ENCODE measurements at places on chromosomes 4 and X. TPM values are rescaled to one million over a fixed set of nuclear protein-coding genes. Genes with fewer than 3 reads are reported as not detected.

UGT2B15 gene
- not detected for total RNA-seq

EPGN gene
- total RNA-seq: 0.43 TPM

DDIT4L gene
- 1.1 TPM for total RNA-seq

DNA sequence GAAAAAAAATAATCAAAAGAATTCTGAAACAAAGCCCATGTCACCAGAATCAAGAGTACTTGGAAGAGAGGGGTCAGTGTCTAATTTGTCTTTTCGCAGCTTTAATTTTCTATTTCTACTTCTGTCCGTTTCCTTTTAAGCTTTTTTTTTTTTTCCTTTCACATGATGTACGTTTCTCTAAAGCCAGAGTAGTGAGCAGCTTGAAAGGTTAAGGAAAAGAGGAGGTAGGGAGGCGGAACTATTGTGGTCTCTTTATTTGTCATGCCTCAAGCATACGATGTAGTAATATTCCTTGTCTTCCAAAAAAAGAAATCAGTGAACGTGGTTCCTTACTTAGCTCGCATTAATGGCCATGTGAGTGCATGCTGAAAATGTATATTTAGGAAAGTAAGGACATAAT is 311.5 kb downstream of the TENM3 start:
- no peaks in the 10 kb centered on the region for H3K36me3 ChIP-seq
- no peaks in the 10 kb centered on the region for H3K4me1 ChIP-seq
- peaks cover 3% of the 10 kb centered on the region for H3K27me3 ChIP-seq
- no peak for DNase-seq
- no peak overlapping the region for H3K27ac ChIP-seq

DNA sequence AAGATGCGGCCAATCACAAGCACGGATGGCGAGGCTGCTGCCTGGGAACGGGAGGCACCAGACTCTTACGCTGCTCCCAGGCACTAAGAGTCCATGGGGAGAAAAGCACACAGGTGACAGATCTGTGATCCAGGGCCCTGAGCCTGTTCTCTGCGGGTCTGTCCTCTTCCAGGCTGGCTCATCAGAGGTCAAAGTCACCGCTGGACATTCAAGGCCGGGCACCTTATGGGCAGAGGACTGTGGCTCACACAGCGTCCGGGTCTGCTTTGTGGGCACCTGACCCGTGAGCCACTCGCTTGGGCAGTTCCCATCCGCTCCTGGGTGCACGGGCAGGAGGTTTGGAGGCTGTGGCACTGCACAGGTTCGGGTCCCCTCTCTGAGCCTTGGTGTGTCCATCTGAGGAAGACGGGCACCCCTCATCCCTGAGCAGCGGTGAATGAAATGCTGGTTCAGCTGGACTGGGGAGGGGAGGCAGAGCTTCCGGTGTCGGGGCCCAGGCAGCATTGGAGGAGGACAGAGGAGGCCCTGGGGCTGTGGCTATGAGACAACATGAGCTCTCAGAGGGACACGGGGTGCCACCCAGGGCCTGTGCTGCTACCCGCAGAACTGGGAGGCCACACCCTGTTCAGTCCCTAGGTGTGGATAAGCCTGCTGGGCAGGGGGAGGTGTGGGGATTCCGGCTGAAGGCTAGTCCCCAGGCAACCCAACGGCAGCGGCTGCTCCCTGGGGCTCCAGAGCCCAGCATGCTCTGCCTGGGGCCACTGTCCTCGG is 61.2 kb upstream of the AFAP1 start:
- no peaks in the 10 kb centered on the region for H3K36me3 ChIP-seq
- H3K27me3 ChIP-seq: no peaks in the 10 kb centered on the region
- H3K4me1 ChIP-seq: no peaks in the 10 kb centered on the region
- no peak overlapping the region for H3K4me3 ChIP-seq
- no peak overlapping the region for H3K27ac ChIP-seq
- no peak for DNase-seq

- peaks cover 19% of the 10 kb centered on the region for H3K27me3 ChIP-seq
- H3K4me3 ChIP-seq: no peak overlapping the region
- H3K36me3 ChIP-seq: no peaks in the 10 kb centered on the region
Observed at GRCh38 chr4:183989931-183990330, 84.8 kb downstream of the STOX2 start.

DNA sequence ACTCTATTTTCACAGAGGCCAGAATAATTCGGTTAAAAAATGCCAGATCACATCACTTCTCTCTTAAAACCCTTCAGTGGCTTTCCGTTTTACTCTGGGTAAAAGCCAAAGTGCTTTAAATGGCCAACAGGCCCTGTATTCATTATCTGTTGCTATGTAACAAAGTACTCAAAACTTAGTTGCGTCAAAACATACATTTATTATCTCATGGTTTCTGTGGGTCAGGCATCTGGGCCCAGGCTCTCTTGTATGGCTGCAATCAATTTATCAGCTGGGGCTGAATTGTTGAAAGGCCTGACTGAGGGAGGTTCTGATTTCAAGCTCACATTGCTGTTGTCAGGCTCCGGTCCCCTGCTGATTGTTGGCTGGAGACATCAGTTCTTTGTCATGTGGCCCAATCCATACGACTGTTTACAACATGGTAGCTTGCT is 72.7 kb upstream of the H2AZ1 start:
- no peak for DNase-seq
- no peak overlapping the region for H3K4me3 ChIP-seq
- no peaks in the 10 kb centered on the region for H3K4me1 ChIP-seq
- no peak overlapping the region for H3K27ac ChIP-seq
- peaks cover 3% of the 10 kb centered on the region for H3K27me3 ChIP-seq

DNA sequence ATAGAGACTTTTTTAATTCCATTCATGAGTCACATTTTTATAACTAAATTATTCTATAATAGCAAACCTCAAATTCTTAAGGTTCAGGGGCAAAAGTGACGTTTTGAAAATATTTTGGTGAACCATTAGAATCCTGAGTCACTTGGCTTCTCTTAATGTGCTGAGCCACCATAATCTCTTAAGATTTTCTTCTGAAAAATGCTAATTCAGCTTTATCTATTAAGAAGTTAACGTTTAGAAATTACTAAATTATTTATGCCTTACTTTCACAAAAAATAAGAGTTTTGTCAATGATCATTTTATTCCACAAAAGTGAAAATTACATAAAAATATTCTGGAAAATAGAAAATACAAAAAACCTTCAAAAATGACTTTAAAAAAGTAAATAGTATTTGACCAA is 72.5 kb downstream of the GPM6A start:
- H3K27ac ChIP-seq: no peak overlapping the region
- H3K27me3 ChIP-seq: no peaks in the 10 kb centered on the region
- no peaks in the 10 kb centered on the region for H3K4me1 ChIP-seq
- no peaks in the 10 kb centered on the region for H3K36me3 ChIP-seq

GRCh38 chrX:73765776-73766430 is 202.9 kb downstream of the CHIC1 start:
- no peak for DNase-seq
- H3K4me3 ChIP-seq: no peak overlapping the region
- no peak overlapping the region for H3K27ac ChIP-seq

- DNase-seq: no peak
- no peaks in the 10 kb centered on the region for H3K27me3 ChIP-seq
- no peak overlapping the region for H3K4me3 ChIP-seq
- H3K27ac ChIP-seq: no peak overlapping the region
- H3K36me3 ChIP-seq: peaks cover 18% of the 10 kb centered on the region
- H3K4me1 ChIP-seq: peaks cover 41% of the 10 kb centered on the region
Observed at GRCh38 chrX:150582338-150582948, 14.0 kb downstream of the MTM1 start.

Measured in activated CD4-positive, alpha-beta memory T cell treated with anti-CD3 and anti-CD28 coated beads, Interleukin-2, amount 10 ng/mL, durations not matched to agents 7 days and 5 days (primary cell).